ENCODE measurements at places on chromosomes 2 and 18.

DNA sequence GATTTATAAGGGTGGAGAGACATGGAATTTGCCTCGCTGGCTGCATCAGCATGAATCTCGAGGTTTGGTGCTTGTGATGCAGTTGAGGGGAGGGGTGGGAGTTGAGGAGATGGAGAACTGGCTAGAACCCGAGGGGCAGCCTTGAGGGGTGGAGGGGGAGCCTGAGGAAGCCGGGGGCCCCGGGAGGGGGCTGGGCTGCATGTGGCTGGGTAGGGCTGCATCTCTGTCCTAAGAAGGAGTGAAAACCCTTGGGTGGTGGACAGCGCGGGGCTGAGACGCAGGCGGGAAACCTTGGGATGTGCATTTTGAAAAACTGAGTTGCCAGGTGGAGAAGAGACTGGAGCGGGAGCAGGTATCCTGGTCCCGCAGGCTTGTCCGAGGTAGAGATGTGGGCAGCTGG lies 64.2 kb downstream of the SNTG2 start:
- no peak for DNase-seq

- no peak for DNase-seq
Measured at GRCh38 chr18:2948038-2948437, 64.9 kb downstream of the LPIN2 start.

DNA sequence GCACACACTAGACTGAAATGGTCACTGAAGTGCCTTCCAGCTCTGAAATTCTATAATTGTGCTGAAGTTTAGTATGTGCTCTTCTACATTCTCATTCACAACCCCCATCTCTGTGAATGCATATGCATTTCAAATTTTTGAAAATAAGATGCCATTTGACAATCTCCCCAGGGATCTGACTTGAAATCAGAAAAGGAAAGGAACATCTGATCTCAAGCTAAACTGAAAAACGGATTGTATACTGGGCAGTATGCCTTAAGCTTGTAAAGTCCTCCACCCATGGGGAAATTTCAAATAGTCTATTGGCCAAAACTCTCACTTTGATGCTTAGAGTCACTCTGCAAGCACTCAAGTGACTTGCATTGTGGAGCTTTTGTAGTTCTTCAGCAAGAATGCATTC lies 22.9 kb downstream of the FAP start:
- DNase-seq: no peak

DNA sequence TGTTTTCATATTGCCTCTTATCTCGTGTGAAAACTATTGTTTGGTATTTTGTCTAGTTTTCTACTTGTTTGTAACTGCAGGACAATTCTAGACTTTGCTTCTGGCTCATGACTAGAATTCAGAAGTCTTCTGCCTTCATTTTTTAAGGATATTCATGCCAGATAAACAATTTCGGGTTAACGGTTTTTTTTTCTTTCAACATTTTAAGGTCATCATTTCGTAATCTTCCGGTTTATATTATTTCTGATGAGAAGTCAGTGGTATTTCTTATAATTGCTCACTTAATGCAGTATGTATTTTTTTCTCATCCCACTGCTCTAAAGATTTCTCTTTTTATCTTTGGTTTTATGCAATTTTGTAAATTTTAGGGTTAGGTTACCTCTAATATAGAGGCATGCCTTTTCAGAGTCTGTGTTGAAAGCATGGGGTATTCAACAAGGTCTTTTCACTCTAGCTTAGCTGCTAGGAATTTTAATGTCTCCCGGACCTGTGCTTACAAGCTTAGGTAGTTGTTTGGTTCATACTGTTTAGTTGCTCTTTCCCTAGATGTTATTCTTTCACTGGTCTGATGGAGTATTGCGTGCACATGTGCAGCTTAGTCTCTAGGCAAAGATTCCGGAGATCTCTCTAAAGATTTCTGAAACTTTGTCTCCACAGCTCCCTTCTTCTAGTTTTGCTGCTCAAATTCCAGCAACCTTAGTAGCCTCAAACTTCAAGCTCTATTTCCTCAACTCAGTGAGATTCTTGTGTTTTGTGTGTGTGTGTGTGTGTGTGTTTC lies 198.1 kb downstream of the MCFD2 start:
- DNase-seq: no peak

All from stimulated activated naive CD4-positive, alpha-beta T cell (primary cell).